ENCODE measurements at places on chromosomes 6 and 20.
A peak's percentile ranks its signal among the peaks of the same experiment; 100 is the strongest.

DNA sequence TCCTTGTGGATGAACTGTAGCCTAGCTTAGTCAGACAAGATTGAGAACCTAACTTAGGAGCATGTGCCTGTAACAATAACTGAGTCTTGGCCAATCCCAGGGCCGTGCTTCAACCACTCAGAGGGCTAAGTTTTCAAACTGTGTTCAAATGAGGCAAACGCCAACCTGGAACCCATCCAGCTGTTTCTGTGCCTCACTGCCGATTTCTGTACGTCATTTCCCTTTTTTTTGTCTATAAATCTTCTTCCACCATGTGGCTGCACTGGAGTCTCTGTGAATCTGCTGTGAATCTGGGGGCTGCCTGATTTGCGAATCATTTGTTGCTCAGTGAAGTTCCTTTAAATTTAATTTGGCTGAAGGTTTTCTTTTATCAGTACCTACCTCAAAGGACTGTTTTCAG, 115.0 kb upstream of the CHD6 start:
- DNase-seq, result no peak

GRCh38 chr6:28802417-28803336, 121.1 kb downstream of the TRIM27 start:
- peak; percentile 71 for DNase-seq

- DNase-seq, result no peak
Observed at GRCh38 chr6:34926655-34927054, 37.6 kb downstream of the ANKS1A start.

GRCh38 chr6:36266913-36267644, 2.8 kb upstream of the PNPLA1 start:
- DNase-seq, result no peak

DNA sequence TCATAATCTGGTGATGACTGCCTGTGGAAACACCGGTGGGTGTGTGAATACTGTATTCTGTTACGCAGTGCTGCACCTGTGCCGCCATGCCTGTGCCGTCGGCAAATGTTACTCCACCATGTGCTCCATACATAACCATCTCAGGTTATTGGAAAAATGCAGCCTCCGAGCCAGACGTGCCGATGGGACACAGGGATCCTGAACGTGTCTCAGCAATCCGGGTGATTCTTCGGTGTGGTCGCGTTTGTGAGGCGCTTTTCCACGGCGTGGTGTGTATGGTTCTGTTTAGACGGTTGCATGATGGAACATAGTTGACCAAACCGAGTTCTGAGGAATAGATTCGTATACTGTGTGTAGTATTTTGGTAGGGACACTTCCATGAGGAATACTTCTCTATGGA, 130.3 kb downstream of the SMOC2 start:
- DNase-seq, result no peak

GRCh38 chr6:147691446-147691845, 183.0 kb downstream of the SAMD5 start:
- no peak for DNase-seq

- DNase-seq, result no peak
Observed at GRCh38 chr6:168784426-168784825, 343.4 kb downstream of the SMOC2 start.
